Activated B cell treated with CpG ODN at 0.5 μM for 24 hours (primary cell): ENCODE measurements at places on chromosomes 11 and 22. TPM values are rescaled to one million over a fixed set of nuclear protein-coding genes. Genes with fewer than 3 reads are reported as not detected.

DNA sequence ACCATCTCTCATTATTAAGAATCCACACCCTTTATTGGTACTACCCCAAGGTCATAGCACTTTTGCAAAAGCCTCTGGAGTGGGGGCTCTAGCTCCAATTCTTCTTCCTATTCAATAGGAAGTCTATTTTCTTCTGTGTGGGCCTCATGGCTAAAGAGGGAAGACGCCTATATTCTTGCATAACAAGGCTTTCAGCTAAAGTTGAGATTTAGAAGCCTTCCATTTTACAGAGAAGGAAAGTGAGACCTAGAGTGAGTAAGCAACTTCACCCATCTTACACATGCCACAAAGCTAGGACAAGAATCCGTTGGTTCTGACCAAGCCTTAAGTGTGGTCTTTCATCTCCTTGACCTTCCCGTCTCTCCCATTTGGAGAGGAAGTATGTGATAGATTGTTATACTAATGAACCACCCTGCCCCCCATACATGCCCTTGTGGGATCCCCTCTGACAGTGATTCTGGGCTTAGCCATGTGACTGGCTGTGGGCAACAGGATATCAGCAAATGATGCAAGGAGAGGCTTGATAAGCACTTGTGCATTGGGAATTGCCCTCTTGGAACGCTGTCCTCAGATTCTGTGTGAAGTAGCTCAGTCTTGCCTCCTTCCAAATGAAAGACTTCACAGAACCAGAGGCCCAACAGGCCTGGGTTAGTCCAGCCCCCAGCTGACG lies 12.3 kb downstream of the BACE1 start:
- no peak for DNase-seq

DNA sequence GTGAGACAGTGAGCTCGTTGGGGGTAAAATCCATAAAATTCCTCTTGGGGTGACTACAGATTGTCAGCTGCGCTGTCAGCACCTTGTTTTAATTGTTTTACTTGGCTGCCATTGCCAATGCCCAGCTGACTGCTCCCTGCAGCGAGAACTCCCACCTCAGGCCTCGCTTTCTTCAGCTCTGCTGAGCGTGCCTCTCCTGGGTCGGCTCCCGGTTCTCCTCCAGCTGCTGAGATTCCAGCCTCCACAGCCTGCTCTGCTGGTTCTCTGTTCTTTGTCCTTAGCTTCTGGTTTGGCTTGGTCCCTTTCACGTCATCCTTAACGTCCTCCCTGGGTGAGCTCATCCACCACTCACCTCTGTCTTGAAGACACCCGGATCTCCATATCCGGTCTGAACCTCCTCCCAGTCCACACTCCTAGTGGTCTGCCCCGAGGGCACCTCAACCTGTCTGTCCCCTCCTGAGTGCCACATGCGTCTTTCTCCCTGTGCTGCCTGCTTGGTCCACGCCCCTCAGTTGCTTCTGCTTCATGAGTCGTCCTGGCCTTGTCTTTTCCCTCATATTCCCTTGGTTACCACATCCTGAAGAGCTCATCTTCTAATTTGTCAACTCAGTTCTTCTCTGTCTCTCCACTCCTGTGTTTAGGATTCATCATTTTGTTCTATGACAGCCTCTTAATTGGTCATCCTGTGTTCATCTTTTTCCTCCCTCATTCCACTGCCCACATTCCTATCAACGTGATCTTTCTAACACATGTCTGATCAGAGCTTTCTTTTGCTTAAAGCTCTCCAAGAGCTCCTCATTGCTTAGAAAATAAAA lies 35.6 kb downstream of the BMAL1 start:
- no peak for DNase-seq

- DNase-seq = no peak
These were observed 78.2 kb downstream of the UVRAG start for GRCh38 chr11:75893251-75893650.

- DNase-seq = no peak
These were observed 3.5 kb downstream of the GATD1 start for GRCh38 chr11:773830-774229.

DNA sequence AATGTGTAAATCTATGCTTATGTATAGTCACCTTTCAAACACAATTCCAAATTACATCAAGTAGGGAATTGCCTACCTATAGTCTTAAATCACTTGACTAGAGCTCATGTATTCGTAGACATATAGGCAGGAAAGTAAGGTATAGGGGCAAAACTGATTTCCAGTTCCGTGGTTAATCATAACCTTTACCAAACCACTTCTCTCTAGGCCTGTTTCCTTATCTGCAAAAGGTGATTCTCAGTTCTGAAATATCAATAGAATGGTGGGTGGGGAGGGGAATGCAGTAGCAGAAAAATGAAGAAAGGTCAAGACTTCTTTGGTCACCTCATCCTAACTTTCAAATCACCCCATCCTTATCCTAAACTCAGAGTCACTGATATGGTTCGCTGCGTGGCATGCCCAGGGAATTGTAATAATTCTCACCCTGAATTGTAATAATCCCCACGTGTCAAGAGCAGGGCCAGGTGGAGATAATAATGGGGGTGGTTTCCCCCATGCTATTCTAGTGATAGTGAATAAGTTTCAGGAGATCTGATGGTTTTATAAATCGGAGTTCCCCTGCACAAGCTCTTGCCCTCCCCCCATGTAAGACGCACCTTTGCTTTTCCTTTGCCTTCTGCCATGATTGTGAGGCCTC lies 1.9 kb upstream of the ANO5 start:
- no peak for DNase-seq

Gene PATE1
- not detected in 2 replicates for total RNA-seq
